Activated CD4-positive, CD25-positive, alpha-beta regulatory T cell treated with anti-CD3 and anti-CD28 coated beads, Interleukin-2, amount 50 U/mL, for 72 hours (primary cell): ENCODE measurements at places on chromosomes 1 and 21.

DNA sequence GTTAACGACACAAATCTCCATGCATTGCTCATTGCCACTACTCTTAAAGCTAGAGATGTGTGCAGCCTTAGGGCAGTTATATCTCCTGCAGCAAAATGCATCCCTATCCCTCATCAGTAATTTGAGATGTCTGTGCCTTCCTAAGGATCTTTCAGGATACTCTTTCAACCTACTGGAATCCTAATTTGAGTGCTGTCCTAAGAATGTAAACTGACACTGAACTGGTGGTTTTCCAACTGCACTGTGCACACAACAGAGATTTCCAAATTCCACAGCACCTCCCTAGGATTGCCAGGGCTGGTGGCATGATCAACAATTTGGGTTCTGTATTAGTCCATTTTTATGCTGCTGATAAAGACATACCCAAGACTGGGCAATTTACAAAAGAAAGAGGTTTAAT, 193.9 kb downstream of the LTN1 start:
- no peak for DNase-seq

DNA sequence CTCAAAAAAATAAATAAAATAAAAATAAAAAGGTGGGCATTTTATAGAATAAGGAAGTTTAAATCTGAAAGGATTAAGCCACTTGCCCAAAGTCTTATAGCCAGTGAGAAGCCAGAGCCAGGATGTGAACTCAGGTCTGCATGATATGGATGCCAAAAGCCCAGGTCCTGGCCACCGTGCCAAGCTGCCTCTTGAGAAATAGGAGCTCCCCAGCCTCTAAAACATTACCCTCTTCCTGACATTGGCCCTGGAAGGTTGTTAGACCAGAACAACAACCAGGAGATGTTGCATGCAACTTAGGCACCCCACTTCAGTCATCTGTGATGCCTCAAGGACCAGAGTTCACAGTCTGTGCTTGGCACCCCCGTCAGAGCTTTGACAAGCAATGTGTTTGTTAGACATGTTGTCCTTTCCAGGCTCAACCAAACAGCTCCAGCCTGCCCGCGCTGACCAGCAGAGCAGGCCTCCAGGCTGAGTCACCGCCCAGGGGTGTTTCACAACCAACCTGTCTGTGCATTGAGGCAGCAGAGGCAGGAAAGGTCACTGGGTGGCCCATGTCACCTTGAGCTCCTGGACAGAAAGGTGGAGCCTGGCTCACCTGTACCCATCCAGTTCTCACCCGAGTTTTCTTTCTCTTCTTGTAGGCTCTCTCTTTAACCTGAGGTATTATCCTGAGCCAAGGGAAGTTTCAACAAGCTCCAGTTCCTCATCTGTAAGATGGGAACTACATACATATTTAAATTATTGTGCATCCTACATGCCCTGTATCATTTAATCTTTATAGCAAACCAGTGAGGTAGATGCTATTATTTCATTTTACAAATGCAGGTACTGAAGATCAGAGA, 14.9 kb upstream of the MED18 start:
- DNase-seq, result no peak

GRCh38 chr1:71956613-71957285, 325.6 kb downstream of the NEGR1 start:
- DNase-seq, result no peak

- no peak for DNase-seq
Measured at GRCh38 chr1:101316256-101316655, 79.4 kb downstream of the S1PR1 start.

GRCh38 chr1:62508187-62508758, 71.4 kb downstream of the USP1 start:
- no peak for DNase-seq

- no peak for DNase-seq
Measured at GRCh38 chr1:159970932-159971342, 16.9 kb upstream of the SLAMF9 start.

- DNase-seq, result no peak
Measured at GRCh38 chr1:226975259-226976250, 35.5 kb downstream of the COQ8A start.

DNA sequence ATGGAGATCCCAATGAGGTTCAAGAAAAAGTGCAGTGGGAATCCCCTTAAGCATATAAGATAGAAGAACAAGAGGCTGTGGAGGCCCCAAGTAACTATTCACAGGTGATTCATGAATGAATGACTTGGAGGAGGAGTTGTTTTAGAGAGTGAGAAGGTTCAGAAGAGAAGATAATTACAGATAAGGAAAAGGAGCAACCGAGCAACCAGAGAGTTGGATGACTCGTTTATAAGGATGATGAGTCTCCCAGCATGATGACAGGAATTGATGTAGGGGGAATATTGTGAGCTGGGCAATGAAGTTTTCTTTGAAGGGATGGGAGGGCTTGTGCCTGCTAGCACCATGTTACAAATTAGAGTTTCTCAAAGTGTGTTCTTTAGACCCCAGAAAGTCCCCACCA, 9.8 kb downstream of the C8A start:
- DNase-seq, result no peak

DNA sequence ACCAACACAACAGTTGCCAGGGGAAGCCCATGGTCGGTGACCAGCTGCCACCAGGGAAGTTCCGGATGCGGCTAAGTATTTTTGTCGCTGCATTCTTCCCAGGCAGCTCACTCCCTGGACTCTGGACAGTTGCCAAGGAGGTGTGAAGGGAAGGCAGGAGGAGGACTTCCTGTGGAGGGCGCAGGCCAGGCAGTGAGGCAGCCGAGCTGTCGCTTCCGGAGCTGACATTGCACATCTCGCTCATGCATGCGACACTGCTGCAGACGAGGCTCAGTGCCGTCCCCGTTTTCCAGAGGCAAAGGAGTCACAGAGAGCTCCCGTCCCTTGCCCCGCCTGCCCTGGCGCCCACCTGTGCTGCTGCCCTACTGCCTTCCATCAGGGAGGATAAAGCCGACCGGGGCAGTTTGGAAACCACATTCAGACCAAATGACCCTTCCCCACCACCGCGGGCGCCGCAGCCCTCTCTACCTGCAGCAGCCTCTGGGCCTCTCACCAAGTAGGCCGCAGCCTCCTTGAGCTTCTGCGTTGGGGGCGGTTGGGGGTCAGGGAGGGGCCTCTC, 81.4 kb downstream of the NENF start:
- DNase-seq, result no peak

GRCh38 chr1:209584231-209584672, 738 bp downstream of the CAMK1G start:
- DNase-seq, result no peak

GRCh38 chr1:117735045-117735992, 129.5 kb downstream of the TENT5C start:
- no peak for DNase-seq

GRCh38 chr1:64864018-64864940, 102.1 kb downstream of the JAK1 start:
- DNase-seq, result no peak

DNA sequence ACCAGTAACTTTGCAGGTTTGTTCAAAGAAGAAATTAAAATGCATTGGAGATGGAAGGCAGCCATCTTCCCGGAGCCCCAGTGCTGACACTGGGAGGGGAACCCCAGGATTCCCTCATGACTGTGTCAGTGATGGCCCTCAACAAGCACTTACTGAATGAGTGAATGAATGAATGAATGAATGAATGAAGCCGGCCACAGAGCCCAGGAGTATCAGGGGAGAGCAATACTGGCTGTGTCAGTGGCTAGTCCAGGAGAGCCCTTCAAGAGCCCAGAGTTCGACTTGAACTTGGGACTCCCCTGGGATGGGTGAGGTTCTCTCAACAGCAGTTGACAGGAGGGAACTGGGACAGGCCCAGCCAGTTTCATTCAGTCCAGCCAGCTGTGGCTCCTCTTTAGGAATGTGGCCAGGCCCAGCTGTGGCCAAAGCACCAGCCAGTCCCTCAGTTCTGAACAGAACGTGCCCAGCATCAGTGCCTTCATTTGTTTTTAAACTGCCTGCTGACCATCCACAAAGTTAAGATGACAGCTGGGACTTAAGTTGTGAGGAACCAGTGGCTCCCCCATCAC, 9.2 kb upstream of the ERG start:
- no peak for DNase-seq

GRCh38 chr1:26027716-26028489, 6.3 kb downstream of the EXTL1 start:
- no peak for DNase-seq

DNA sequence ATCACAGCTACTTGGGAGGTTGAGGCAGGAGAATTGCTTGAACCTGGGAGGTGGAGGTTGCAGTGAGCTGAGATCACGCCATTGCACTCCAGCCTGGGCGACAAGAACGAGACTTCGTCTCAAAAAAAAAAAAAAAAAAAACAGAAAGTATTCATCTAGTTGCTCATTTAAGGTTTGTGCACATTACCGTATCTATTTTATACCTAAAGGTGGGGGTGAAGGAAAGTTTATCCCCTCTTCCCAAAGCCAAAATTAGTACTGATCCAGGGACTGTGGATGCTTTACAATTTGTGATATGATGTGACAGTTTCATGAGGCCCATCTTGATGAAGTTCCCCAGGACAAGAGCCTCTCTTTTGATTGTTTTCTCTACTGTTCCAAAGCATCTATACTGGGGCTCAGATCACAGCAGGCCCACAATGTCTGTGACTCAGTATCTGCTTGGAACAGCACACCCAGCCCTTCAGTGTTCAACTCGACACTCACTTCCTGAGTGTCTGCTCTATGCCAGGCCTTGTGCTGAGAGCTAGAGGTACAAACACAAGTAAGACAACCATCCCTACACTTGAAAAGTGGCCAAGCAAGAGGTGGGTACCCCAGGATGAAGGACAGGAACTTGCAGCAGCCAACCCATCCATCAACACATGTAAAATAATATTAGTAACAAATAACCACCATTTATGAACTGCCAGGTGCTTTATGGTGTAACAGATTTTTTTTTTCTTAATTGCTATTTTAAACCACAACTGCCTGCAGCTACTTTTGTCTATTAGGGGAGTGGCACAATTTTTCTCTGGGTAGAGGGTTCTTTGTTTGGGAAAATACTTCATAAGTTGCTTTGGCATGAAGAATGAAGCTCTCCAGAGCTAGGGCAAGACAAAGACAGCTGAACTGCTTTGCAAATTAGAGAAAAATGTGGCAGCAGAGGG, 29.0 kb upstream of the KHDRBS1 start:
- DNase-seq, result no peak

- DNase-seq, result no peak
Measured at GRCh38 chr1:175383239-175383638, 190.7 kb upstream of the KIAA0040 start.

DNA sequence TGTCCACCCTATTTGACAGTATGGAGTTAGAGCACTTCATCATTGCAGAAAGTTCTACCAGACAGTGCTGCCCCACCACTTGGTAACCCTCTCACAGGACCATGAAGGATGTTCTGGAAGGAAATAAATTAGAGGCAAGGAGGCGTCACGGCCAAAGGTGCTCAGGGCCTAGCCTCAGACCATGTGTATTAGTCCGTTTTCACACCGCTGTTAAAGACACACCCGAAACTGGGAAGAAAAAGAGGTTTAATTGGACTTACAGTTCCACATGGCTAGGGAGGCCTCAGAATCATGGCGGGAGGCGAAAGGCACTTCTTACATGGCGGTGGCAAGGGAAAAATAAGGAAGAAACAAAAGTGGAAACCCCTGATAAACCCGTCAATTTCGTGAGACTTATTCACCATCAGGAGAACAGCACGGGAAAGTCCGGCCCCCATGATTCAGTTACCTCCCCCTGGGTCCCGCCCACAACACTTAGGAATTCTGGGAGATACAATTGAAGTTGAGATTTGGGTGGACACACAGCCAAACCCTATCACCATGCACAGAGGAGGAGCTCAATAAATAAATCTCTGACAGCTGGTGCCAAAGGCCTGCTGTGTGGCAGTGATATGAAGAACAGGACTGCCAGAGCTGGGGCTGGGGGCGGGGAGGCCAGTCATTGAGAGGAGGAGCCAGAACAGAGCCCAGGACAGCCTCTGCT, 75.8 kb downstream of the FHAD1 start:
- no peak for DNase-seq

DNA sequence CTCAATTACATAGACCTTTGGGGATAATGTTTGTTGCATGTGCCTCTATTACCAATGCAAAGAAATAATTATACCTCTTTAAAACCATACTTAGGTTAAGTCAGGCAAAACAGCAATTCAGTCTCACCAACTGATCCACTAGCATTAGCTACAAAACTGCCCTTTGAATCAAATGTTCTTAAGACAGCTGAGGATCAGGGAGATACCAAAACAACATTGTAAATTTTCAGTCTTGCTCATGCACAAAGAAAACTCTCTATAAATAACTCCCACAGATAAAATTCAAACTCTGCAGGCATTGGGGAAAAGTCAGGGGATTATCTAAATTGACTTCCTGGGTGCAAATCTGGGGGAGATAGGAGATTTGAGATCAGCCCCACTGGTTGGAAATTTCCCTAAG, 100.9 kb upstream of the DPT start:
- DNase-seq, result no peak

DNA sequence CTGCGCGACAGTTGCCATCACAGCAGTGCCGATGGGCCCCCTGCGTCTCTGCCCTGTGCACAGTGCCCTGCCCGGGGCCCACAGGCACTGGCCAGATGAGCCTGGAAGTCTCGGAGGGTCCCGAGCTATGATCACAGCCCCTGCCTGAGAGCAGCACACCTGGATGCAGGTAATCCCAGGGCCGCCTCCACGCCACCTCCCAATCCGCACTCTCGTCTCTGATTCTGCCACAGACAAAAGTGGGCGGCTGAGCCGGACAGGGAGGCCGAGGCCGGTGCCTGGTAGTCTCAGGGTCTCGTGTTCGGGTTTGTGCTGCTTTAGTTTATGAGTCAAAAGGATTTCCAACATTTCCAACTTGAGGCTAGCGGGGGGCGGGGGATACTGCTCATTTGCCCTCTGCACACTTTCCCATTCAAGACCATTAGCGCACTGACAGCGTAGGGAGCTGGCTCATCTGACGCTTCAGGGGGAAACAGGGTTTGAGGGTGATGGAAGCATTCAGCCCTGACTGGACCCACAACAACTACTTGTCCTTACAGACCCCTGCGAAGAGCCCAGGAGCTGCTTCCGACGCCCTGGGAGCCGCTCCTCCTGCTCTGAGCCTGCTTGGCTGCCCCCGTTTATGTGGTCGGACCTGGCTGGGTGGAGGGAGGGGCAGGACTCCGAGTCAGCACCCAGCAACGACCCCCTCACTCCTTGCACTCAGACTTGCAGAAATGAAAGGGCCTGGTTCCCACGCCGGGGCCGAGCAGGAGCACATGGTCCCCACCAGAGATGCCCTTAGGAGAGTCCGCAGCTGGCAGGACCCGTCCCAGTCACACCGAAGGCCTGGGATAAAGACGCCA, 1.8 kb upstream of the TTC34 start:
- DNase-seq, result no peak

- no peak for DNase-seq
Measured at GRCh38 chr1:190373705-190374336, 103.8 kb downstream of the BRINP3 start.
